ENCODE measurements at places on chromosomes 2 and 18.

GRCh38 chr2:72949642-72950041 is 32.3 kb downstream of the EMX1 start:
- no peak for DNase-seq

DNA sequence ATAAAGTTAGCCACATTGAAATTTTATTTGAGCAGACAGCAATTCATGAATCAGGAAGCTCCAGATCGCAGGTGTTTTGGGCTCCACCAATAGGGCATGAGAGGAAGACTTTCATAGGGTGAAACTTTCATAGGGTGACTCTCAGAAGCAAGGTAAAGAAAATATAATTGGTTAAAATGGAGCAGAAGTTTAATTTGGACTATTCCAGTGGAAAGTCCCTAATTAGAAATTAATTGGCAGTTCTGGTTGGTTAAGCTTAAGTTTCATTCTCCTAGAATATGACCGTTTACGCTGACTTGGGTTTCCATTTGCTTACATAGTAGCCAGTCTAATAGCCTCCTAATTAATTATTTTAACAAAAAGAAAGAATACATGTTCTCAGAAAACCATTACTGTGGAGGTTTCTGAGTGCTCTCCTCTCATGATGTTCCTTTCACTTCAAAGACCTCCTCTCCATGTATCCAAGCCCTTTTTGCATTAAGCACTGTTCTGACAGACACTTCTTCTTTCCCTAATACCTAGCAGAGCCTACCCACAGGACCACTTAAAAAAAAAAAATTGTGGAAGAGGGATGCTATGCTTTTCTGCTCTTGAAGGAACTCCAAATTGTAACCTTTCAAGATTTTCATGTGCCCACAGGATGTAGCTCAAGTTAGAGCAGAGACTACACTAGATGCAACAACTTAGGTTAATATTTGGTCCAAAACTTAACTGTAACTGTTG is 99.1 kb downstream of the MREG start:
- DNase-seq = no peak

DNA sequence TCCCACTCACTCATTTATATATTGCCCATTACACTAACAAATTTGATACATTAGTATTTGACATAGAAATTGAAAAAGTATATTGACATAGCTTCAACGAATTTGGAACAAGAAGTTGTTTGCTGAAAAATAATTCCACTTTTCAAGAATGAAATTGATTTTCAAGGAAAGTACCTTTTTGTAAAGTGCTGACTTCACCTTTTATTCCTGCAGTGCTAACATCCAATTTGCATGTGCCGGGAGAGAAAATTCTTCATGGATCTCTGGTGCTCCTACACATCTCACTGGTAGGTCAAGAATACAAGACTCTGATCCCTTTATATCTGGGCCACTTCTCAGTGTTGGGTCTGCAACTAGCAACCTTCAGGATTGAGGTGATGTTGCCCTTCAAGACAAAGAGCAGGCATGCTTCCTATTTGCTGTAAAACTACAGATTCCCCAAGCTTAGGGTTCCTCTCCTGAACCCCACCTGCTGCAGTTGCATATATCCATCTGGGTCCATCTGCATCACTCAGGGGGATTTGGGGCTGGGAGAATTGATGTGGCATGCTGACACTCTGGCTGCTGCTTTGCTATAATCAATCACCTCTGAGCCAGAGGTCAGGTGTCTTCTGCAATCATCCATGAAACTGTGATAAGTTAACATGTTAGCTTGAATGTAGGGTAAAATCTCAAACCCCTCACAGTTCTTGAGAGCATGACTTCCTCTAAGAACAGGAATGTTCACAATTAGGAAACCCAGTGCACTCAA is 108.4 kb upstream of the TTN start:
- DNase-seq = no peak

DNA sequence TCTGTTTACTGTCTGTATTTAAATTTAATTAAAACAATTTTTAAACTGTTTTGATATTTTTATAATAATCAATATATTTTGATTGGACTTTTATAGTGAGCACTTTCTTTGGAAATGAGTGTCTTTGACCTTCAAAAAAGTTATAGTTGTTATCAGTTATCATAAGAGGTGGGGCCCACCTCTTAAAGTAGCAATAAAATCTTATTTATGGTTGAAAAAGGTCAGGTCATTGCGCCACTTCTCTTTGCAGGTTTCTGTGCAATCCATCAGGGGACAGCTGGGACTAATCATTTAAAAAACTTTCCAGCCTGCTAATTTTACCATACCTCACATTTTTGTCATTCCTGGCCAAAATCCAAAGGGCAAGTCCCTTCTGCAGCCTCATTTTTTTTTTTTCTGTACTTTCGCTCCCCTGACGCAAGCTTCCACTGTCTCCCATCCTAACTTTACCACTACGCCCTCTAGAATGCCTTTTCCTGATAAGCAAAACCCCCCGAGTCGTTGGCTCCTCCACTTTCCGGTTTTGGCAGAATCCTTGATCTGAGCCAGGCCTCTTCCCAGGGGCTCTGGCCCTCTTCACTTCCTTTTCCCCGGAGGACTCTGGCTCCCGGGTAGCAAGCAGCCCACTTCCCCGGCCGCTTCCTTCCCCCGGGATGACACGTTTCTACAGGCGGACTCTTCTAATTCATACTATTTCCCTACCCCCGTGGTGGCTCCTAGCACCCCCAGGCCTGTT is 1.1 kb upstream of the SEH1L start:
- DNase-seq = no peak

- no peak for DNase-seq
Observed at GRCh38 chr2:175745911-175746310, 256.2 kb downstream of the LNPK start.

DNA sequence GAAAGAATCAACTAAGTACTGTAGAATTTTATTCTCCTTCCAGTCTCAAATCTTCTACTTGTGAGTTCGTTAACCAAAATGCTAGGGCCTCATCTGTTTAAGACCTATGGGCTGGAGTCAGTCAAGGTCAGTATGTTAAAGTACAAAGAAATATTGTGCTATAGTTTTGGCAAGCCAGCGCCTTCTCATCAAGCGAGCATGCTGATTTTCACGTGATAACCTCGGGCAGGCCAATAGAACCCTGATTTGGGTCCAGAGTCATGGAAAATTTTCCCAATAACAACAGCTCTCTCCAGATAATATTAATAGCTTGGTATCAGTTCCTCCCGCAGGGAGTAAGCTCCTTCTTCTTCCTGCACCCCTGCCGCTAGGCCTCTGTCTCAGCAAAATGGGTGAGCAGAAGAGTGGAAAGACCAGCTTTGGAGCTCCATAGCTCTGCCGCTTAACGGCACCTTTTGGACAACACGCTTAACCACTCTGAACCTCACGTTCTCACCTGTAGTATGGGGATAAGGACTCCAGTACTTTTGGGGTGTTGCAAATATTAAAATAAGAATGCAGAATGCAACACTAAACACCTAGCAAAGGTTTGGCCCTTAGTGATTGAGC is 11.7 kb downstream of the CABLES1 start:
- no peak for DNase-seq

- no peak for DNase-seq
Observed at GRCh38 chr2:26269571-26270158, 24.9 kb downstream of the HADHB start.

- no peak for DNase-seq
Observed at GRCh38 chr2:88085099-88085498, 17.5 kb downstream of the SMYD1 start.

Measured in stimulated activated CD4-positive, alpha-beta T cell treated with anti-CD3 and anti-CD28 coated beads, Interleukin-1b, Interleukin-23, amount 100 ng/mL, for 1 hour (primary cell).